ENCODE measurements at places on chromosomes 13 and 19. TPM values are rescaled to one million over a fixed set of nuclear protein-coding genes. Genes with fewer than 3 reads are reported as not detected.

TMEM86B gene
- 1.8 TPM for total RNA-seq

LGALS14 gene
- not detected for total RNA-seq

CFAP97D2 gene
- total RNA-seq = not detected

IGFL2 gene
- total RNA-seq = not detected

CDC37 gene
- total RNA-seq = 131 TPM

APLP1 gene
- 19.5 TPM for total RNA-seq

NAXD gene
- total RNA-seq = 20.9 TPM

FCAR gene
- total RNA-seq = not detected

CD33 gene
- total RNA-seq = 0.22 TPM

All from NCI-H460 (cell line).